ENCODE measurements at places on chromosomes 7 and 10. TPM values are rescaled to one million over a fixed set of nuclear protein-coding genes. Genes with fewer than 3 reads are reported as not detected.

DNA sequence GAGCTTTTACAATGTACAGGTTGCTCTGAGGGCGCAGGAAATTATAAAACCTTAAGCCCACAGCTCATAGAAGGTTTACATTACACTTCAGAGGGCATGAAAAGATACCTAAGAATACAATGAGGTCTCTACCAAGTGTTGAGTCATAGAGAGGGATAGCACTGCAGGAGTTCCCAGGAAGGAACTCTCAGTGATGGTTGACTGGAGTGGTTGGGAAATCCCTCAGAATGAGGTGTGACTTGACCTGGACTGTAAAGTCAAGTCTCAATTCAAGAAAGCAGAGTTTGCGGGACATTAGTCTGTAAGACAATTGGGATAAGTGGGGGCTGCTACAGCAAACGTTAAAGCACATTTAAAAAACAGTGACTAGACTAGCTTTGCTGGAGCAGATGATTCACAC is 21.9 kb downstream of the TNKS2 start:
- ATAC-seq, result no peak

DNA sequence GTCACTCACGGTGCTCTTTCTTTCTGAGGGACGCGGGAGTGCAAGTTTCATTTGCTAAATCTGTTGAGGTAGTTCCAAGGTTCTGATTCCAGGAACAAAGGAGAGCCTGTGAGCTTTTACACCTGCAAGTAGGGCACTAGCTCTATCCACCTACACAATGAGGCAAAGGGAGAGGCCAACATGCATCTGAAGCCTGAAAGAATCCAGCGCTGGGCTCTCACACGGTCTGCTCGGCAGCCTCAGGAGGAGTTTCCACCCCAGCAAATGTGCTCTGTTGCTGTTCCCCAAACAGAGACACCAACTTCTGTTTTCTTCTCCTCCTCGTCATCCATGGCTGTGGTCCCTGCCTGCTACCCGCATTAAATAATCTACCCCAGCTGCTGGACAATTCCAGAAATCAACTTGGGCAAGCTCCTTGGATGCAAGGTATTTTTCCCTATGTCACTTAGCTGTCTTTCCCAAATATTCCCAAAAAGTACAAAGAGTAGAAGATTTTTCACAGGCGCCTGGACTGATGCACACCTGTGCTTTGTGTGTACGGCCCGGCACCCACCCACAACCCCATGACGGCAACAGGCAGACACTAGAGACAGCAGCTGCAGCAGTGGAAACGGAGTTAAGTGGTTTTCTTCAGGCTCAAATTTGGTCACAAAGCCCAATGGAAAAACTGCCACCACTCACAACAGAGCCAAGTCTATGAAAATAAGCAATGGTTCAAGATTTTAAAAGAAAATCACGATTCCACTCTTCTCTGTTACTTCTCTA is 176.8 kb downstream of the ZMYND11 start:
- ATAC-seq, result no peak

STEAP2 gene
- 7.0 TPM for total RNA-seq

BAMBI gene
- 8.2 TPM for total RNA-seq

CASP7 gene
- total RNA-seq, result 16.9 TPM

DNA sequence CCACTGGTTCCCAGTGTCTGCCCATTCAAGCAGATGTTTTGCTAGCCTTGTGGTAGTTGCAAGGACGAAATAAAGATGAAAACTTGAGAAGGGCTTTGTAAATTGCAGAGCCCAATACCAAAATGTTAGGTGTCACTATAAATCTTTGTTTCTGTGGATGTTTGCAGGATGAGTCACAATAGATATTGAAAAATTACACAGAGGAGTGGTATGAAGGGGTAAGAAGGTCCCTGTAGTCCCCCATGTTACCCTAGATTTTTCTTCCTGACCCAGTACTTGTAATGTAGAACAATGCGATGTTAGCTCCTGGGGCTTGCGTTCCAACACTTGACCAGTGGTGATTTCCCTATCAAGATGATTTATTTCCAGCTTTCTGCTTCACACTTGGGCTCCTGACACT is 102.6 kb upstream of the LYZL1 start:
- ATAC-seq, result no peak

DNA sequence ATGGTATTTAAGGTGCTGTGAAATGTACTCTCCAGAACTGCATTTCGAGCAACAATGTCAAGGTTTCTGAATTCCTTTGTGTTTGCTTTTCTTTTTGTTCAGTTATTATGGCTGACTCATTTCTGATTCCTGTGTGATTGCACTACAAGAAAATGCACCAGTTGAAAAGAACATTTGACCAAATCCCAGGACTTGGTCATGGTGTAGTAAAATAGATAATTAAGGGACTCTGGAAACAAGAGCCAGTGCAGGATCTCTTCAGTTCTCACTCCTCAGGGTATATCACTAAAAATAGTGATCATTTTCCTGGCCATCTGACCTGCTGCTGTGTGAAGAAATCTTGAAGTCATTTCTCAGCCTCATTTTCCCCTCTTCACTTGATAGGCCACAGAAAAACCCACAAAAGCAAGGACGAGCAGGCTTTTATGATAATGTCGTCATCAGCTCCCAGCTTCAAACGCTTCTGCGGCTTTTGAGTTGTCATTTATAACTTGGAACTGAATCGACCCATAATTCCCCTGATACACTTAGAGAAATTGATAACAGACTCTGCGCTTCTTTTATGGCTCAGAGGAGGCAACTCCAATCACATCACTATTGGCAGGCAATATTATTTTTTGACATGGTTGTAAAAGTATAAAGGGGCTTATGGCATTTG is 274.7 kb downstream of the HDAC9 start:
- no peak for ATAC-seq

KRIT1 gene
- 26.7 TPM for total RNA-seq

FEZF1 gene
- not detected for total RNA-seq

NEUROD6 gene
- not detected for total RNA-seq

GRCh38 chr7:152136686-152137085 is 111.2 kb downstream of the GALNT11 start:
- ATAC-seq, result peak; percentile 67

C10orf120 gene
- not detected for total RNA-seq

DNA sequence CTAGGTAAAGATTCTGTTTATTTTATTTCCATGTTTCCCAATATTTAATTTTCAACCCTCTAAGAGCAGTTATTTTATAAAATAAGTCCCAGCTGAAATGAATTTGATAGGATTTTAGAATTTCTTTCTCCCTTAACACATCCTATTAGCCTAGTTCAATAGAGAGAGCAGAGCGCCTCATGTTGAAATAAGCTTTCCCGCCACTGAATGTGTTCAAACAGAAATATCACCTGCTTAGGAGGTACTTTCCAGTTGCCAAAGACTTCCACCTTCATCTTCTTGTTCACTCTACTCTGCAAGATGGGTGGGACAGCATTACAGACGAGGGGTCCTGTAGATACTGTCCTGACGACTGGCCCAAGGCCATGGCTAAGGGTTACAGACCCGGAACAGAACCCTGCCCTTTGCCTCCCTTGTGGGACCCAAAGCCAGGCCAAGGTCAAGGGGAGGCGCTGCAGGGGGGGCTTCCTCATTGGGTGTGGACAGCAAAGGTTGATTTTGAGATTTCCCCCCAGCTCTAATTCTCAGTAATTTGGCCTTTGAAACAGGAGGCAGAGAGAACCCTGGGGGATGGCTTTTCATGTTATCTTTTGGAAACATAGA is 62.0 kb downstream of the PARP12 start:
- ATAC-seq, result no peak

- peak; percentile 92 for ATAC-seq
Measured at GRCh38 chr7:130400120-130400572, 19.9 kb downstream of the CPA1 start.

GJD4 gene
- total RNA-seq, result not detected

GRCh38 chr10:23742368-23742767 is 303.5 kb downstream of the OTUD1 start:
- ATAC-seq, result no peak

GRCh38 chr7:24381894-24382505 is 98.0 kb downstream of the NPY start:
- no peak for ATAC-seq

NSUN5 gene
- 25.7 TPM for total RNA-seq

GPRIN2 gene
- 1.5 TPM for total RNA-seq

- no peak for ATAC-seq
Measured at GRCh38 chr7:117008886-117009531, 55.7 kb downstream of the ST7 start.

DEPP1 gene
- 14.2 TPM for total RNA-seq

- no peak for ATAC-seq
Measured at GRCh38 chr7:86448856-86449255, 194.9 kb upstream of the GRM3 start.

- peak; percentile 85 for ATAC-seq
Measured at GRCh38 chr7:1961701-1962276, 271.0 kb downstream of the MAD1L1 start.

AS3MT gene
- 5.2 TPM for total RNA-seq

SP4 gene
- total RNA-seq, result 12.0 TPM

DNA sequence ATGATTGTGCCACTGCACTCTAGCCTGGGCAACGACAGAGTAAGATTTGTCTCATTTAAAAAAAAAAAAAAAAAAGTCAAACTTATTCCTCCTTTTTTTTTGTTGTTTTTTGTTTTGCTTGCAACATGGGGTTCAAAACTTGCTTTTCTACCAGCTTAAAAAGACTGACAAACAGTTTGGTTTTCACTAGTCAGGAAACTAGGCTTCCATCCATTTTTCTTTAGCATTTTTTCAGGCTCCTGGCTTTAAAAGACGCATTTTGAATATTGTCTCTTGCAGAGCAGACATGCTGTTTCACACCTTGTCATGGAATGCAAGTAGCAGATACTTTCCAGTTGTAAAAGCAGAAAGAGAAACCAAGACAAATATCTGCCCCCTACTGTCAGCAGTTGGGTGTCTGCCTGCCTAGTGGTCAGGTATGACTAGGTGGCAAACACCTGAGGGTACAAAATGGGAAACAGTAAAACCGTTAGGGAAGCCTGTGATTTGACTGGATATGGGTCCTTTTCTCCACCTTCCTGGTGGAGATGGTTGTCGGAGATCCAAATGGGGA is 139.9 kb downstream of the CCDC71L start:
- no peak for ATAC-seq

DNA sequence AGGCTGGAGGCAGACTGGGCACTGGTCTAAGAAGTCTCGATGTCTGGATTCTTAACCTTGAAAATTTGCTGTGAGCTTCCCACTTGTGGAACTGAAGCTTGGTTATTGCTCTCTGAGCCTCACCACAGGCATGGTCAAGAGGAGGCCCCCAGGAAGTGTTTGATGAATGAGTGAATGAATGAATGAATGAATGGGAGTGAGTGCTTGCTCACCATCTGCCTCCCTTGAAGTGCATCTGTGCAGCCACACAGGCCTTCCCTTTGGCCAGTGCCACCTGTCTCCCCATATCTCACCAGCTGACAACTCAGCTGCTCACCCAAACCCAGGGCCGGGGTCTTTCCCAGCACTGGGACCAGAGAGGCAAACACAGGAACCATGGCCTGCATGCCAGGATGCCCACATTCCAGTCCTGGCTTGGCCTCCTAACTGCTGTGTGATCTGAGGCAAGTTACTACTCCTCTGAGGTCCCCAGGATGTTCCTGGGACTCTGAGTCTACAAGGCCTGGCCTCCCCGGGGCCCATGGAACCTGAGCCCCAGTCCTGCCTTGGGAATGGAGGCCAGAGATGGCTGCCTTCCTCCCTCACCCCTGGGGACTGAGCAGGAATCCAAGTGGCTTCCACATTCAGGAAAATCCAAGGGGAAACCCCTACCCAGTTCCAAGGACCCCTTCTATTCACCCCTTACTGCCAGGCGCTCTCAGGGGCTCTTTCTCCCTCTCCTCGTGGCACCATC is 51.4 kb upstream of the SLC29A3 start:
- ATAC-seq, result no peak

DNA sequence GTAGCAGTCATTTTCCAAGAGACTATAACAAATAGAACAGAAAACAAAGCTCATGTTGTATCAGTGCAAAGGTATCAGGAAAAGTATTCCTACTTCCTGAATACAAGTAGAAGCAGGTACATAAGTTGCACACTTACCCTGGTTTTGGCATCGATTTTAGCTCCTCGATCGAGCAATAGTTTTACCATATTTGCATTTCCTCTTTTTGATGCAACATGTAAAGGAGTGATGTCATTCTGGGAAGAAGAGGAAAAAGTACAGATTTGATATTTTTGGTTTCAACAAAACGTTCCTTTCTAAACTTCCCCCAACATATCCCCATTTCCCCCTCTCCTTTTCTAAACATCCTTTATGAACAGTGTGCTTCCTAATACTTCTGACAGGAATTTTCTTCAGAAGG is 155.1 kb downstream of the ANK3 start:
- ATAC-seq, result no peak

MEIG1 gene
- 0.59 TPM for total RNA-seq

DNA sequence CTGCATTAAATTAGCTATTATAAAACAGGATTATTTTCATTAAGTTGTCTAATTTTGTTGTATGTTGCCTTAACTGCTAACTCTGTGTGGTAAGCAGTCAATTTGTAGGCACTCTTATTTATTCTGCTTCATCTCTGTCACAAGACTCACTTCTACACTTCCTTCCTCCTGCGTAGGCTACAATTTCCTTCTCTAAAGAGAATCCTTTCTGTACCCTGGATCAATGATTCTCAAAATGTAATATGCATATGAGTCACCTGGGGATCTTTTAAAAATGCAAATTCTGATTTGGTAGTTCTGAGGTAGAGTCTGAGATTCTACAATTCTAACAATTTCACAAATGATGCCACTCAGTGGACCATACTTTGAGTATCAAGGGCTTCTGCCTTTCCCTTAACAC is 4.4 kb upstream of the UBE2D1 start:
- no peak for ATAC-seq

PKD2L1 gene
- total RNA-seq, result 0.68 TPM

CPED1 gene
- 29.1 TPM for total RNA-seq

- ATAC-seq, result no peak
Measured at GRCh38 chr10:43712821-43713584, 64.3 kb upstream of the ZNF32 start.

HTR7 gene
- 0.44 TPM for total RNA-seq

DNA sequence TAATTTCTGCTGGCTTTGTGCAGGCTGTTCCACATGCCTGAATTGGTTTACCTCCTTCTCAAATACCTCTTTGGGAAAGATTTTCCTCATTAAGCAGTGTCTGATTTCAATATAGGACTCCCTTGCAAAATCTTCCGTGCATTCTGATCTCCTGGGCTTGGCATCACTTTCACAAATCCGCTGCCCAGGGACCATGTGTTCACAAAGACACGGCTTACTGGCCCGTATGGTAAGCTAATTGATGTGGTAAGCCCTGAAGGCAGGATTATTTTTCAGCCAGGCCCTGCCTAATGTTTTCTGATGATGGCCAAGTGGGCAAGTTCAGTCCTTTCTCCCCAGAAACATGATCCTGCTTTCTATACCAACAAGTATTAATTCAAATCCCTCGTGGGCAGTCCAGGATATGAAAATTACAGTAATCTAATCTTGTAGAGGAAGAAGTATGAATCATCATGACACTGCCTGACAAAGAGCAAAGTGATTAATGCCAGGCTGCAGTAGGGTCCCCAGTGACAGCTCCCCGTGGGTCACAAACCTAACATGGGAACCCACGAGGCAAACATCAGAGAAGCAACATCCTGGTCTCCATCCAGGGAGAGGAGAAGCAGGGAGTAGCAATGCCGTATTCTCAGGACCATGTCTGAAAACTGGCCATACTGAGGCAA is 11.6 kb upstream of the SVIL start:
- ATAC-seq, result peak; percentile 54

GRCh38 chr10:26801274-26801673 is 59.5 kb downstream of the ABI1 start:
- ATAC-seq, result no peak

All from motor neuron (in vitro differentiated cells).